ENCODE measurements at places on chromosomes 7 and 10. TPM values are rescaled to one million over a fixed set of nuclear protein-coding genes. Genes with fewer than 3 reads are reported as not detected.

EBLN1 gene
- not detected for total RNA-seq

DNA sequence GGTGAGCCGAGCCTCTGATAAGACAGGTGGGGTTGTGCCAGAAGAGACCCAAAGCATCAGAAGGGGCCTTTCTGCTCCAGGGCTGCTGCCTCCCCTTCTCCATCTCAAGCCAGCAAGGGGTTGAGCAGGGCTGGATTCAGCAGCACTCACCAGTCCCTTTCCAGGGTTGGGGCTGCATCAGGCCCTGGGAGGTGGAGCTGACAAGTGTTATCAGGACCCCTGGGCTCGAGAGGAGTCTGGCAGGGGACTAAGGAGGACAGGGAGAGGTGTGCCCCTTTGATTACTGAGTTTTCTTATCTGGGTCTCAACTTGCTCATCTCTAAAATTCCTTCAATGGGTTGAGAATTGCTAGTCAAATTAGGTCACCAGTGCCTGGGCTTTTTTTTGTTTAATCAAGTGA lies 17.8 kb downstream of the ARHGAP22 start:
- no peaks in the 10 kb centered on the region for H3K36me3 ChIP-seq
- no peak overlapping the region for H3K4me3 ChIP-seq
- peaks cover 7% of the 10 kb centered on the region for H3K4me1 ChIP-seq
- no peak overlapping the region for H3K27ac ChIP-seq

GRCh38 chr7:157714166-157715070 lies 377.6 kb downstream of the DNAJB6 start:
- DNase-seq: no peak
- H3K27ac ChIP-seq: no peak overlapping the region
- no peak overlapping the region for H3K4me3 ChIP-seq
- peaks cover 5% of the 10 kb centered on the region for H3K4me1 ChIP-seq
- no peaks in the 10 kb centered on the region for H3K36me3 ChIP-seq

CALML3 gene
- not detected for total RNA-seq

UTF1 gene
- total RNA-seq: not detected

STEAP1B gene
- total RNA-seq: not detected

DNA sequence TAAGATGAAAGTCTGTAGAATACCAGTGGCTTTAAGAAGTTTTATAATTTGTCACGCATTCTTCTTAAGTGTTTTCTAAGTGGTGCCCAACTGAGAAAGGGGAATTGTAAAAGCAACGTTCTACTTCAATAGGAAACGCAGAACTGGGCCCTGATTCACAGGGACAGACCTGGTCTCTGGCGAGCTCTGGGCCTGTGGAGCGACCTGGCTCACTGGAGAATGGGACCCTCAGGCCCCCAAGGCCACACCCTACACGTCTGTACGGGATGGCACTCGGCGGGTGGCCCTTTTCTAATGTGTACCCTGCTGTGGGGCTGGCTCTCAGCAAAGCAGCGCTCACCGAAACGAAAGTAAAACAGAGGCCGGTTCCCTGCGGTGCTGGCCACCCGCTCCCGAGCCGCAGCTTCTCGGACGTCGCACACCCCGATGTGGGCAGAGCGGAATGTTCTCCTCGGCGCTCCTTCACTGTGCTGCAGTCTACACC lies 205.0 kb downstream of the DIP2C start:
- H3K27me3 ChIP-seq: no peaks in the 10 kb centered on the region
- H3K4me3 ChIP-seq: no peak overlapping the region
- H3K36me3 ChIP-seq: peaks cover 13% of the 10 kb centered on the region

DNA sequence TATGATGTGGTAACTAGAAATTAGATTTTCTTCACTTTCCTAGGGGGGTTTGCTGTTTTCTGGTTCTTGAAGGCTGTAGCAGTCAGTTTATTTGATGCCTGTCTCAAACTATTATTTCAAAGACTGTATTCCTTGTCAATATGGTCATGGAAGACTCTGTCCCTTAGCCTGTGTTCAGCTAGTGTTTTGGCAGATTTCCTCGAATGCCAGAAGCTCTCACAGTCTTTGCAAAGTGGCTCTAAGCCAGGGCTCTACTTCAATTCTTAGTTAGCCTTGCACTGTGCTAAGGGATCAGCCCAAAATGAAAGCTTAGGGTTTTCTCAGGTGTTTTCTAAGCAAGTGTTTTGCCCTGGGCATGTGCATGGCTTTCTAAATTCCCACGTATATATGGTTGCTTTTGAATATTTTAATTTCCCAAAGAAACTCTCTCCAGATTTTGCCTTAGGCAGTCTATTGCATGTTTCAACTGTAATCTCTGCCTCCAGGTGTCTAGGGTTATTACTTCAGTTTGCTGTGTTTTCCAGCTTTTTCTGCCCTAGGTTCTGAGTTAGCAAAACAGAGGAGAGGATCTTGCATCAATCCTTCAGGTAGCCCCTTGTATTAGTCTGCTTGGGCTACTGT lies 7.2 kb upstream of the C1GALT1 start:
- peaks cover 15% of the 10 kb centered on the region for H3K4me1 ChIP-seq
- peak overlapping the region; percentile 38 for H3K27ac ChIP-seq
- H3K27me3 ChIP-seq: no peaks in the 10 kb centered on the region
- DNase-seq: no peak
- H3K4me3 ChIP-seq: no peak overlapping the region
- H3K36me3 ChIP-seq: no peaks in the 10 kb centered on the region

DNA sequence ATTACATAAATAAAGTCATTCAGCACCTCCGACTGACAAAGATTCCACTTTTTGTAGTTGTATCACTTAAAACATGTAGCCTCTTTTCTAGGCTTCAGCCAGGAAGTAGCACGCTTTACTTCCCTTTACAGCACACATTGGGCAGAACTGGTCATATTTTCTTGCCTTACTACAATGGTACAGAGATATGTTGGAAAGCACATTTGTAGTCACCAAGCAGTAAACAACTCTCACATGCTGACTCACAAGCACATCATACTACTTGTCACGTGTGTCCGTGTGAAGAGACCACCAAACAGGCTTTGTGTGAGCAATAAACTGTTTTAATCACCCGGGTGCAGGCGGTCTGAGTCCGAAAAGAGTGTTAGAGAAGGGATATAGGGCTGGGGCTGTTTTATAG lies 1071.8 kb downstream of the DNAJB9 start:
- DNase-seq: no peak
- H3K36me3 ChIP-seq: peaks cover 4% of the 10 kb centered on the region
- no peak overlapping the region for H3K27ac ChIP-seq
- no peak overlapping the region for H3K4me3 ChIP-seq
- H3K4me1 ChIP-seq: peaks cover 10% of the 10 kb centered on the region

GRCh38 chr7:37342688-37343471 lies 105.8 kb downstream of the ELMO1 start:
- no peak overlapping the region for H3K27ac ChIP-seq
- H3K36me3 ChIP-seq: no peaks in the 10 kb centered on the region
- no peak overlapping the region for H3K4me3 ChIP-seq
- H3K4me1 ChIP-seq: peaks cover 13% of the 10 kb centered on the region
- H3K27me3 ChIP-seq: no peaks in the 10 kb centered on the region
